Foreskin keratinocyte (primary cell): ENCODE measurements at places on chromosomes 6 and 20.

DNA sequence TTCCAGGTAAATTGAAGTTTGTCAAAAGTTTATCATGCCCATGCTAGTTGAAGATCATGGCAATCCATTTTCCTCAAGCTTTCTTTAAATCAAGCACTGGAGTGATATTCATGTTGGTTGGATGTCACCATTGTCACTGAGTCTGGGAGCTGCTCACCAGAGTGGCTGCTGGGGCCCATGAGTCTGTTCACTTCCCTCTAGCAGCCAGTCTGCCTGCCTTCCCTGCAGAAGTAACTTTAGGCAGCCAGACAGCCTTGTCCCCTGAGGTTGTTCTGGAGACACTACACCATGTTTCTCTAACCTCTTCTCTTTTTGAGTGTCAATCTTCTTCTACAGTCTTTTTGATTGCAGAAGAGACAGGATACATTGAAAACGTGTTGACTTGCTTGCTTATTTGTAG is 5.5 kb downstream of the SIRT5 start:
- no peak for DNase-seq

- no peak for DNase-seq
Observed at GRCh38 chr6:156778454-156779205, 1.5 kb downstream of the ARID1B start.

GRCh38 chr6:163712566-163712961 is 298.0 kb downstream of the QKI start:
- DNase-seq, result no peak

- no peak for DNase-seq
Observed at GRCh38 chr6:35381132-35381531, 38.8 kb downstream of the PPARD start.

- peak; percentile 43 for DNase-seq
Observed at GRCh38 chr6:147900247-147900830, 391.8 kb downstream of the SAMD5 start.

DNA sequence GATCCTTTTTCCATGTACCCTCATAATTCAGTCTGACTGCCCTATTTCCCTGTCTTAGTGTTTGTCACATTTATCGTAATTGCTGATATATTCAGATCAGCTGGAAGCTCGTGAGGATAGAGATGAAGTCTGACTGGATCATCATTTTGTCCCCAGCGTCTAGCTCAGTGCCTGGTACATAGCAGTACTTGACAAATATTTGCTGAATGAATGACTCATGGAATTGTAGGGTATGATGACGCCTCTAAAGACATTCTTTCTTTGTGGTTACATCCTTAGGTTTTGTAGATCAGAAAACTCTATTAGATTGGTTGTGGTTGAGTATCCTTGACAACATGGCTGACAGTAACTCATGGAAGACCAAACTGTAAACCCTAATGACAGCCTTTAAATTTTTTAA is 68.9 kb downstream of the MTHFD1L start:
- peak; percentile 43 for DNase-seq

DNA sequence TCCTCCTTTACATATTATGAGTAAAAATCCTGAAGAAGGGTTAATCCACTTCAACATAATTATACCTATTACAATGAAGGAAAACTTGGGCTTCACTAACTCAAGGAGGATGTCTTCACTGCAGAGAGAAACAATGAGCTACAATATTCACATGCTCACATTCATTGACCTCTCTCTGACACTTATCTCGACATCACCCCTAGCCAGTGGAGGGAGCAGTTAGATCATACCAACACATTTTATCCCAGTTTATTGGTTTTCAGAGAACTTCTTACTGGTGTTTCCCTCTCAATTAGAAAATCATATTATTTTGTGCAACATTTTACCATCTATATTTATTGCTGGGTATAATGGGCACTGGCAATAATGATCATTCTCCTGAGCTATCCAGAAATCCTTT is 646.5 kb downstream of the TENT5A start:
- DNase-seq, result no peak

DNA sequence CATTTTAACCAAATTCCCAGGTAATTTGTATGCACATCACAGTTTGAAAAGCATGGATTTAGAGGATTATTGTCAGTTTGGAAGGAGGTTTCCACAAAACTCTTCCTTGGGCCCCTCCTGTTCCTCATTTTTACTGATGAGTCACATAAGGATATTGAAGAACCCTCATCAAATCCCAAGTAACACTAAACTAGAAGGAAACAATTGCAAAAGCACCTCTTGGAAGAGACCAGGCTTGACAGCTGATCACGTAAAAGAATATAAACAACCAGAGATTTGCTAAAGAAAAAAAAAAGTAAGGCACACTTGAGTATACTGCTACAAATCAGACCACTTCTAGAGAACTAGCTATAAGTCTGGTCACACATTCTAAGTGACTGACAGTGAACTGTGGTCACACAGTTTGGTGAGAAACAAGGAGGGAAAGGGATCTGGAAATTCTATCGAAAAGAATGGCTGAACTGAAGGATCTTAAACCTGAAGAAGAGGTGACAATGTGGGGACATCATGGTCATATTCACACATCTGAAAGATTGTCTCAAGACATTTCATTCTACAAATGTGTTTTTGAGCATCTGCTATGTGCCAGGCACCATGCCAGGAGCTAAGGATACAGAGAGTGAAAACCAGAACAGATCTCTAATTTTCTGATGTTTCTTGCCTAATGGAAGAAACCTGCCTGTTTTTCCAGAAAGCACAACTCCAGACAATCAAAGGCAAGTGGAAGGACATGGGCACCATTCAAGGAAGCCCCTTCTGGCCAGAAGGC is 24.1 kb downstream of the ZHX3 start:
- DNase-seq, result no peak

- DNase-seq, result no peak
Observed at GRCh38 chr20:32848846-32849245, 9.9 kb upstream of the EFCAB8 start.

DNA sequence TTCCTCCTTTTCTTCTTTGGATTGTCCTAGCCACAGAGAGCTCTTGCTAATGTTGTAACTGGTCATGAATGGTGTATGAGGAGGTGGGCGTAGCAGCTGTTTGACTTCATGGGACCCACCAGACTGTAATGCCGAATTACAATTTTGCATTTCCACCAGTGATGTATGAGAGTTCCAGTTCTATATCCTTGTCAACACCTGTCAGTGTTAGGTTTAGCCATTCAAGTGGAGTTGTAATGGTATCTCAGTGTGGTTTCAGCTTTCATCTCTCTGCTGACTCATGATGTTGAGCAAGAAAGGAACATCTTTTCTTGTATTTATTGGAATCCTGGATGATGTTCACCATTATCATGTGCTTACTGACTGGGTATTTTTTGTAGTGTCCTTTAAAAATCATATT is 5.1 kb downstream of the IGF2R start:
- DNase-seq, result peak; percentile 82

GRCh38 chr6:2784061-2784460 is 18.9 kb downstream of the WRNIP1 start:
- DNase-seq, result no peak

GRCh38 chr6:3349388-3350251 is 90.9 kb downstream of the PSMG4 start:
- DNase-seq, result no peak

DNA sequence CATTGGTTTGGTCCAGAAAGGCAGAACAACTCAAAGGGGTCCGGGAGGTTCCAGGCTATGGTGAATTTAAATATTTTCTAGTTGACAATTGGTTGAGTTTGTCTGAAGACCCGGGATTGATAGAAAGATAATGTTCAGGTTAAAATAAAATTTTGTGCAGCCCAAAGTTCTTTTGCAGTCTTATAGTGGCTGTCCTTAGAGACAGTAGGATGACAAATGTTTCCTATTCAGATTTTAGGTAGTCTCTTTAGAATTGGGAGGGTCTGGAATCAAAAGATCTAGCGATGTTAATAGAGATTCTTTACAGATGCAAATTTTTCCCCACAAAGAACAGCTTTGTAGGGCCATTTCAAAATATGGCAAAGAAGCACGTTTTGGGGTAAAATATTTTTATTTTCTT is 109.1 kb downstream of the TULP4 start:
- no peak for DNase-seq

- no peak for DNase-seq
Observed at GRCh38 chr20:56752274-56752673, 123.2 kb downstream of the TFAP2C start.

GRCh38 chr6:53615633-53616449 is 49.7 kb downstream of the KLHL31 start:
- DNase-seq, result peak; percentile 98

DNA sequence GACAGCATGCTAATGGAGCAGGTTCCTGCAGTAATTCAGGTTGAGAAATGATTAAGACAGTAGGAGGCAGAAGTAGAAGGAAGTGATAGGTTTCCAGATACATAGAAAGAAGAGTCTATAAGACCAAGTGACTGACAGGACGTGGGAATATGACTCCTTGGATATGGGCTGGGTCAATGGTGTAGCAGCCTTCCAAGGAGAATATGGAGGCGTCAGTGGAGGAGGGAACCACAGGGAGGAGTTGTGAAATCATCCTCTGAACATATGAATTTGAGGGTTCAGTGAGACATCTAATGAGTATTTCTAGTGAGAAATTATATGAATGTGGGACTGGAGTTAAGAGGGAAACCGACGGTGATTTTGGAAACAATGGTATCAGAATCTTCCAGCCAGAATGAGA is 43.3 kb downstream of the NUDT3 start:
- DNase-seq, result no peak

DNA sequence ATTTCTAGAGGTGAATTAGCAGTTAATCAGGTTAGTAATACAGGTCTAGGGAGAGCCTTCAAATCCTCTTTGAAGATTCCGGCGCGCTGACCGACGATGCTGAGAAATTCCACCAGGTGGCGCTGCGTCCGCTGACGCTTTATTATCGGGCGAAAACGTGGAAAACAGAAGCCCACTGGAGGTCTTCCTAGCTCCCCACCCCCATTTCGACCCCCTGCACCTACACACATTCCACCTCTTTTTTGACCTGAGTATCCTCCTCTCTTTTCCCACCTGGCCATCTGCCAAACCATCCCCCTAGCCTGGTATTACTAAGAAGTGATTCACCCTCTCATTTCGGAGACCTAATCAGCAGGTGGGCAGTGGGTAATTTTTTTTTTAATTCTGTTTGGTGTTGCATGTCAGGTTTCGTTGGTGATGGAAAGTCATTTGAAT is 65.4 kb upstream of the RIN2 start:
- DNase-seq, result peak; percentile 54

DNA sequence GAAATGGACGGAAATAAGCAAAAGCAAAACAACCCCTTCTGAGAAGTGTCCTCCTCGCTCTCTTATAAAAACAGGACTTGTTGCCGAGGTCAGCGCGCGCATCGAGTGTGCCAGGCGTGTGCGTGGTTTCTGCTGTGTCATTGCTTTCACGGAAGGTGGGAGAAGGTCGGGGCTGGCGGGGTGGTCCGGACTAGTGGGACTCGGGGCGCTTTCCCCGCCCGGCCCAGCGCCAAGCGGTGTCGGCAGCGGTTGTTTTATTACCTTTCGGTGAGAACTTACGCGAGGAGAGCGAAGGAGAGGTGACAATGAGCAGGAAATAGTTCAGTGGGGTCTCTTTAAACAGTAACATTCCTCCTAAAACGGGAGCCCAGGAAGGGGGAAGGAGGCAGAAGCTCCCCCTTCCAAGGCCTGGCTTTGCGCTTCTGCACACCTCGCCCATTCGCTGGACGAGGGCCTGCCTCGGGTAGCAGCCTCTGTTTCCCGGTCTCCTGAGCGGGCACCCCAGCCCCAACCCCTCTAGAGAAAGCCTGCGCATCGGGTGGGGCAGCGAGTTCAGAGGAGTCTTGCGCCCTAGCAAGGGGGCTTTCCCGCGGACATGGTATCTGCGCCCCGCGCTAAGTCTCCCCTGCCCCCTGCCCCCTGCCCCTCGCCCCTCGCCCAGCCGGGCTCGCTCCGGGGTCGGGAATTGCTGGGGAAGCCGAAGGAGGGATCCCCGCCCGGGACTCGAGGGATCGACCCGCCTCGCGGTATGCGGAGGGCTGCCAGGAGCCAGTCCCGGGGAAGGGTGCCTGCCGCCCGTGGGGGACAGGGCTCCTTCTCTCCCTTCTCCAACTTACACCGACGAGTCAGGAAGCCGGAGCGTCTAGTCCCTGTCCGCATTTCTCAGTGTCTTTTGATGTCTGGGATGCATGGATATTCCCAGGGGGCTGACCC is 1.2 kb upstream of the TBXT start:
- DNase-seq, result no peak

- DNase-seq, result no peak
Observed at GRCh38 chr20:59273739-59274357, 26.6 kb upstream of the EDN3 start.

DNA sequence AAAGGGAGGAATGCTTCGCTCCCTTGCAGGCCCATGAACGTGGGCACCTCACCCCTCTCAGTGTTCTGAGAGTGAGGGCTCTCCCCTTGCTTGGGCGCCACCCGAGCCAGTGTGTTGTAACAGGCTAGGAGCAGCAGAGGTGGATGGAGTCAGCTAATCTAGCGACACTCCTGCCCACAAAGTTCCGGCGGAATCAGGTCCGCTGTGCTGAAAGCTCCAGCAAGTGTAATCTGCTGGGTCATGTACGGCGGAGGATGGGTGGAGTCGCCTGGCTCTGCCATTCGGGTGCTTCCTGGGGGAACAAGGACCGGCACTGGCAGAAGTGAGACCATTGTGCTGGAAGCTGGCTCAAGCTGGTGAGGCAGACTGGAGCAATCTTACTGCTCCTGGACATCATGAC is 1310.1 kb downstream of the EPHA7 start:
- DNase-seq, result no peak

- DNase-seq, result peak; percentile 49
Observed at GRCh38 chr6:95232446-95232845, 344.9 kb upstream of the MANEA start.

- no peak for DNase-seq
Observed at GRCh38 chr6:57209030-57209429, 13.1 kb downstream of the RAB23 start.

GRCh38 chr6:45184937-45185336 is 143.2 kb upstream of the RUNX2 start:
- no peak for DNase-seq

GRCh38 chr20:49501917-49502316 is 19.4 kb upstream of the KCNB1 start:
- no peak for DNase-seq

- DNase-seq, result no peak
Observed at GRCh38 chr20:6604179-6604578, 163.3 kb upstream of the BMP2 start.
